Mucosa of descending colon (tissue), 3 donors: ENCODE measurements at places on chromosomes 3 and 15.

- DNase-seq = no peak
These were observed 15.8 kb downstream of the FAM227B start for GRCh38 chr15:49604625-49605409.

DNA sequence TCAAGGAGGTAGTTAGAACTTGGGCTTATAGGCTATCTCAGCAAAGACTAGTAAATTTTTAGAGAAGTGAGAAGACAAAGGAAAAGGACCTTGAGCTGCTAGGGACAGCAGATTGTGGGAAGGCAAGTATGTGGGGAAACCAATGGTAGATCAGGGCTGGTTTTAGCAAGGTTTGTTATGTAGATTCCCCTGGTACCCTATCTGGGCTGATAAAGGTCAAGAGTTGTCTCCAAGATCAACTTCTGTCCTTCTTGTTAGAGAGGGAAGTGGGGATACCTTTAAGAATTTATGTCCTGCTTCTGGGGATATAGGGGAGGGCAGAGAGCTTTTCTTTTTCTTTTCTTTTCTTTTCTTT, 28.9 kb downstream of the KAT2B start:
- no peak for DNase-seq

- DNase-seq = no peak
These were observed 135.9 kb downstream of the KLHL25 start for GRCh38 chr15:85658816-85659215.

GRCh38 chr3:65733459-65733858, 305.3 kb downstream of the MAGI1 start:
- DNase-seq = no peak

DNA sequence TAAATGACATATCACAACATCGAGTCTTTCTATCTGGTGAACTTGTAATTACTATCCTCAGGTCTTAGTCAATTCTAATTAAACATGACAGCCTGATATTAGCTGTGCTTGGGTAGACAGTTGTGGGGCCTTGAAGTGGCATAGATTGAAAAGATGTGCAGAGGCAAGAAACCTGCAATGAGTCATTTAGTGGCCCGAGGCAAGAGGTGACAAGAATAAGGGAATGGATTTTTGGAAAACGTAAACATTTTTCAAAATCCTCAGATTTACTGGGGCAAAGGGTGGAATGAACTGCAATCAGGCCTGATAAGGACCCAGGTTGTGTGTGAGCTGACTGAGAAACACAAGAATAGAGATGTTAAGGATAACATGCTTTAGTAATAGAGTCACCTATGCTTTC, 29.5 kb upstream of the ULK4 start:
- no peak for DNase-seq

- DNase-seq = no peak
These were observed 289.5 kb upstream of the RGMA start for GRCh38 chr15:93378558-93378957.
